Panc1 (cell line): ENCODE measurements at places on chromosomes 5 and 9. TPM values are rescaled to one million over a fixed set of nuclear protein-coding genes. Genes with fewer than 3 reads are reported as not detected.
A peak's percentile ranks its signal among the peaks of the same experiment; 100 is the strongest.

Gene ARAP3
- total RNA-seq = 2.5 TPM

Gene UTP15
- total RNA-seq = 38.8 TPM

Gene DNAH5
- 8.0 TPM for total RNA-seq

Gene LIFR
- total RNA-seq = 91.3 TPM

Gene FGF10
- total RNA-seq = not detected

- no peak for DNase-seq
Measured at GRCh38 chr9:28249424-28249823, 676.1 kb upstream of the C9orf72 start.

DNA sequence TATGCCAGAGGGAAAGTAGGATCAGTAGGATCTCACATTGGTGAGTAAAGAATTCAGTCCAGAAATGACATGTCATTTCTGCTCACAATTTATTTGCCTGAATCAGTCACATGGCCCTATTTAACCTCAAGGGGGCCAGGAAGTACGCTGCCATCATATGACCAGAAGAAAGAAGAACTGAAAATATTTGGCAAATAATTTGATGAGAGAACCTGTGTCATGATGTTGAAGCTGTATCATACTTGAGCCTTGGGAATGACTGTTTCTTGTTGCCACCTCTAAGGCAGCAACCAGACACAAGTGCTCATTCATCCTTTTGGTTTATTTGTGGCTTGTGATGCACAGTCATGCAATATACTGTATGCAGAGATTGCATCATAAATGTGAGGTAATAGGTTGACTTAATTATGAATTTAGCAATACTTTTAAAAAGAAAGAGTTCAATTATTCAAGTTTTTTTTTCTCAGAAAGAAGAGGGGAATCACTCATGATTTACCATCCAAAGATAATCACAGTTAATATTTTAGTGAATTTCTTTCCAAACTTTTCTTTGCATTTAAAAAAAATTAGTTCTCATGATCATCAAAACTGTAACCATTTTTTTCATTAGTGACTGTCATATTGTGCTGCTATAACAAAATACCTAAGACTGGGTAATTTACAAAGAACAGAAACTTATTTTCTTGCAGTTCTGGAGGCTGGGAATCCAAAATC is 8.2 kb upstream of the ZFYVE16 start:
- DNase-seq = peak; percentile 39

- no peak for DNase-seq
Measured at GRCh38 chr5:78367318-78367991, 7.0 kb downstream of the SCAMP1 start.

DNA sequence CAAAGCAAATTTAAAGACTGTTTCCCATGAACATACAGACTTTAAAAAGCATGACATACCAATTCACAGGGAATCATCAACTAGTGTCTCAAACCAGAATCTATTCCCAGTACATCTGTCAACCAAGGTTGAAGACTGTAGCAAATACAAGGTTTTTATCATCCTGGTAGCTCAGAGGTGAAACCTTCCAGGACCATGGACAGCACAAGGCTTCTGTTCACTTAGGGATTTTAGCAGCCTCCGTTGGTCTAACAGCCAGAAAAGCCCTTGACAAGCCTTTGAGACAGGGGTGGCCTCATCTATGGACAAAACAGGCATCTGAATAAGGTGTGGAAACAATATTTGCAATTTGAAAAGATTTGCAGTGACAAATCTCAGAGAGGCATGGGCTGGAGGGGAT is 119.0 kb downstream of the TRIM32 start:
- DNase-seq = no peak

DNA sequence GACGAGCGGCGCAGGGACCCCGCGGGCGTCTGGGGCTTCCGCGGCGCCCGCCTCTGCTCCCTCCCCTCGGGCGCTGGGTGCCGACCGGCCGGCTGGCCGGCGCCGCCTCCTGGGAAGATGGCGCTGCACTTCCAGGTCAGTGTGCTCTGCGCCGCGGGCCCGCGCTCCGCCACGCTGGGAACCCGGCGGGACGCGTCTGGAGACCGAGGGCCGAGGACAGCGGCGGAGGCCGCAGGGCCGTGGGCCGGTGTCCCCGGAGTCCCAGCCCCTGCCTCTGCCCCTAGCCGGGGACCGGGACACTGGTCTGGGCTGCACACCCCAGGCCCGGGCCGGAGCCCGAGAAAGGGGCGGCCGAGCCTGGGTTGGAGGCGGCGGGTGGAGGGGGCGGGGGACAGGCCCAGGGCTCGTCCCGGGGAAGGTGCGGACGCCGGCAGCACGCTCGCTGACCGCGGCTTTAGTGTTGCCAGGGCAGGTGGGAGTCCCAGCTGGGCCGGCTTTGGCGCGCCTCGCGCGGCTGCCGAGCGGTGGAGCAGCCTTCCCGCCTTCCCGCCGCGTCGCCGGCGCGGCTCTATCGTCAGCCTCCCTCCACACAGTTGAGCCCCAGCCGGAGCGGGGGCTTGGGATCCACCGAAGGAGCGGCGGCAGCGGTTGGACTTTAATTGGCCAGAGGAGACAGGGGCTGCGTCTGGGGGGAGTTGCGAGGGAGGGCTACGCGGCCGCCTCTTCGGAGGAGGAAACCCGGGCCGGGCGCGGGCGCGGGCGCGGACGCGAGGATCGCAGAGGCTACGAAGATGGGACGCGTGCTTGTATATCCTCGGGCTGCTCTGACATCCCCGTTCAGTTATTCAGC is at the start of gene RANBP17:
RANBP17 (plus strand) TSS at position 102 of the 850 bp plus-strand sequence.
- no peak for DNase-seq

DNA sequence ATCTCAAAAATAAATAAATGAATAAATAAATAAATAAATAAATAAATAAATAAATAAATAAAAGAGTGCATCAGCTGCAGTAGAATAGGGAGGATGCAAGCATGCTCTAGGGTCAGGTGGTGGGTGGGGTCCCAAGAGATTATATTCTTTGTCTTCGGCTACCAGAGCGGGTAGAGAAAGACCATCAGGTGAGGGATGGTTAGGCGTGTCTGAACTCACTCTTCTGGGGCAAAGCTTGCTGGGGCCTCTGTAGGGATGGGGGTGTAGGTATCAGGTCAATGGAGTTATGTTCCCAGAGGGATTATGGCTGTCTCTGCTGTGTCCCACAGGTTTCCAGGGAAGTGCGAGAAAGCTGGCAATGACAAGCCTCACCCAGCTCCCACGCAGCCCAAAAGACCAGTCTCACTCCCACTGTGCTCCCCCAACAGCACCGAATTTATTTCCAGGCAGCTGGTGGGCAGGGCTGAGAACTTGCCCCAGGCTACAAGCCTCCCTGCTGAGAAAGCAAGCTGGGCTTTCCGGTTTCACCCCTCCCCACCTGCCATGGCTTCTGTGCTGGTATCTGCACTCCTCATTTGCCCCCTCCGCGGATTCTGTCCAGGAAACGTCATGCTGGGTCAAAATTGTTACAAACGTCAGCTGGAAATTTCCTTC is 180.8 kb downstream of the LURAP1L start:
- DNase-seq = no peak
